CD8-positive, alpha-beta memory T cell (primary cell): ENCODE measurements at places on chromosomes 5 and 9. TPM values are rescaled to one million over a fixed set of nuclear protein-coding genes. Genes with fewer than 3 reads are reported as not detected.

The CDK7 gene
- 44.8 TPM for total RNA-seq

- DNase-seq = no peak
These were observed 63.9 kb downstream of the PRRT1B start for GRCh38 chr9:131609099-131609830.

DNA sequence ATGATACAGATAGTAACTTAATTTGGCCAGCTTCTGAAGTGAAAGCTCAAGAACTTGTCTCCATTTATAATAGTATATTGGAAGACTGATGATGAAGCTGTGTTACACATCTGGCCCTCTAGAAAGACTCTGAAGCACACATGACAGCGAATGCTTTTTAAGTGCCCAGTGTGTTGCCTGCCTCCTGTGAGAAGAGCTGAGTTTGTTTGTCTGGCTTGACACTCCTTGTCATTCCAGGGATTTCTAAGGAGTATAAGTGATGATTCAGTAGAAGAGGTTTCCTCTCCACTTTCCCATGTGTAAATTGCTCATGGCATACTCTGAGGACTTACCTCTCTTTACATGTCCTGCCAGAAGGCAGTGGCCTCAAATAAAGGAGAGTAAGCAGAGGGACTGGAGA, 30.4 kb upstream of the LRRTM2 start:
- DNase-seq = no peak

The SLC45A2 gene
- not detected for total RNA-seq

DNA sequence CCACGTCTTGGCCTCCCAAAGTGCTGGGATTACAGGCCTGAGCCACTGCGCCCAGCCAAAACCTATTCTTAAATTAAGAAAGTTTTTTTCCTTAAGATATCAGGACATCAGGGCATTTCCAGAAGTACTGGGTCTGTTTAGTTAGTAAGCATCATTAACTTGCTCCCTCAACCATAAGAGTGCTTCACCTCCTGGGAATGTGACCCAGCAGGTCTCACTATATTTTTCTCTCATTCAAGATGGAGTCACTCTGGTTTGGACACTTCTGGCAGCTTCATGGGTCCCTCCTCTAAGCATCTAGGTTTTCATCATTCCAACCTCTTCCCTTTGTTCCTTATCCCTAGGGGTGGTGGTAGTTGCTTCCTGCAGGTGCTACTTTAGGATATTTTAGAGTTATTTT, 10.3 kb upstream of the BRD3OS start:
- DNase-seq = no peak

The SLCO6A1 gene
- total RNA-seq = not detected

- DNase-seq = peak; percentile 66
These were observed 1.0 kb upstream of the PTBP3 start for GRCh38 chr9:112334432-112334841.

The TMEM171 gene
- not detected for total RNA-seq

DNA sequence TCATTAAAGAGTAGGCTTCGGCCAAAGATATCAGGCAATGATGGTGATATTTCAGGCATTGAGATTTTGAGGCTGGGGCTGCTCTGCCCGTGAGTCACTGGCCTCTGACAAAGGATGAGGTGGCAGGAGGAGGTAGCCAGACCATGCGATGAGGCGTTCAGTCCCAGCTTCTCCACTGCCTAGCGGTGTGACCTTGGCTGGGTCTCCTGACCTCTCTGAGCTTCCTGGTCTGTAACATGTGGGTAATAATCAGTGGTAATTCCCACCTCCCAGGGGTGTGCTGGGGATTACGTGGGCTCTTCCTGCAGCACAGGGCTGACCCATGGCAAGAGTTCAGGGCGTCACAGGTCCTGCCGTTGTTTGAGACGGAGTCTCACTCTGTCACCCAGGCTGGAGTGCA, 73.2 kb upstream of the RAPGEF1 start:
- DNase-seq = no peak

The DRD1 gene
- not detected for total RNA-seq

DNA sequence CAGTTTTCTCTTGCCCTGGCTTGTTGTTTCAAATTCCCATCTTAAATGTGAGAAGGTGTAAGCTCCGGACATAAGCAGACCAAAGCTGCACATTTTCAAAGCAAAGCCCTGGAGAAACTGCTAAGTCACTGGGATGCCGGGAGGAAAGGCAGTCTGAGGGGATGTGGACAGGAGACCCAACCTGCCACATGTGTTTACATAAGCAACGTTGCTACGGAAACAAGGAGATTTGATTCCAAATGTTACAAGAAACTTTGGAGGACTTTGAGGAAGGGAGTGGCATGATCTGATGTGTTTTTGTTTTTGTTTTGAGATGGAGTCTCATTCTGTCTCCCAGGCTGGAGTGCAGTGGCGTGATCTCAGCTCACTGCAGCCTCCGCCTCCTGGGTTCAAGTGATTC, 25.7 kb upstream of the INSYN2B start:
- no peak for DNase-seq

GRCh38 chr9:109843641-109844040, 63.6 kb downstream of the PALM2AKAP2 start:
- no peak for DNase-seq

The PIP5K1B gene
- total RNA-seq = 3.1 TPM

DNA sequence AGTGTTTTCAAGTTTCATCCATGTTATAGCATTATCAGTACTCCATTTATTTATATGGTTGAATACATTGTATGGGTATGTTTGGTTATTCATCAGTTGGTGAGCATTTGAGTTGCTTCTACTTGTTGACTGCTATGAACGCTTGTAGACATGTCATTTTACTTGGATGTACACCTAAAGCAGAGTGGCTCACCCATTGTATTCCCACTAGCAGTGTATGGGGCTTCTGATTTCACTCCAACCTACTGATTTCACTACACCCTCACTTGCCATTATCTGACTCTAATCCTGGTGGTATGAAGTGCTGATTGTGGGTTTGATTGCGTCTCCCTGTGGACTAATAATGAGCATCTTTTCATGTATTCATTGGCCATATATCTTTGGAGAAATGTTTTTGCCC, 9.5 kb downstream of the NPM1 start:
- no peak for DNase-seq

The PCDHB13 gene
- total RNA-seq = not detected

GRCh38 chr9:21677387-21677786, 125.0 kb upstream of the MTAP start:
- no peak for DNase-seq

- no peak for DNase-seq
These were observed 45.1 kb upstream of the TRIO start for GRCh38 chr5:14097998-14098471.

- peak; percentile 39 for DNase-seq
These were observed 27.5 kb downstream of the SREK1 start for GRCh38 chr5:66171349-66172344.

The SLC6A7 gene
- total RNA-seq = not detected

DNA sequence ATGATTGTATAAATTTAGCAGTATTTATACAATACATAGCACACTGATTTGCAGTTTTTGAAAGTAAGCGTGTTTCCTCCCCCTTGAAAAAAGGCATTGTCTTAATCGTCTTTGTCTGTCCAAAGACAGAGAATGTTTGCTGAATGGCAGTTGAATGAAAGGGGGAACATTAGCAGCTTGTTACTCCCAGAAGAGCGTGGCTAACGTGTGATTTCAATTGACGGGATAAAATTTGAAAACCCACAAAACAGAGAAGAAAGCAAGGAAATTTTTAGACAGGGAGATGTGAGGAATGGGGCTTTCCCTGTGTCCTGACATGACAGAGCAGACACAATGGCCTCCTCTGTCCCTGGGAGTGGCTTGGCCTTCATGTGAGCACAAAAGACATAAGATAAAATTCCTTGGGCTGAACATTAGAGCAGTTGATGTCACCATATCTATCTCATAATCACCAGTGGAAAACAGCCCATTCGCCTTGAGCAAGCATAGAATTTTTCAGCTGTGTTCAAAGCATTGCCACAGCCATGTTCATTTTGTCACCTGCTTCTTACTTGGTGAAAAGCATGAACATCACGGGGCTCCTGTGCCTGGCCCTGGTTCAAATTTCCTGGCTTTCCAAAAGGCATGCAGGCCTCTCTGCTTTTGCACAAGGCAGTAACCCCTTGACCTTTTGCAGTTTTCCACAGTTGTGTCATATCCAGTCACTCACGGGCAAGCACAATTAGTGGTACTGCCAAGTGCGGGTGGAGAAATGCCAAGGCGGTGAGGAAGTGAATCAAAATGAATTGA, 126.9 kb downstream of the TLE1 start:
- no peak for DNase-seq

- DNase-seq = no peak
These were observed 339.9 kb downstream of the ASTN2 start for GRCh38 chr9:117074784-117075520.

DNA sequence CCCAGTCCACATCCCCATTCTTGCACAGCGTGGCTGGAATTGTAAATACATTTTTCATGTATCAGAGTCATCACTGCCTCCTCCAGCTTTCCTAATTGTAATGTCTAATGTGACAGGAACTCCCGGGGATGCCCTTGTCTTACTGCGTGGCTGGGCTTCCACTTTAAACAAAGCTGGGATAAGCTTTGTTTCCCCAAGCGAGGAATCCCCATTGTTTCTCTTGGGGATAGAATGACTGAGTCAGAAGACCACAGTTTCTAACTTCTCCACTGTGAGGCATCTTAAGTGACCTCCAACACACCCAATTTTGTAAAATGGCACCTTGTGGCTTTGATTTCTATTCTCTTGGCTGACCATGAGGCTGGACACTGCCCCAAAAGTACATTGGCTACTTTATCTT, 22.4 kb downstream of the ARPC5L start:
- DNase-seq = no peak

The PDGFRB gene
- 2.0 TPM for total RNA-seq

- no peak for DNase-seq
These were observed 156.6 kb downstream of the TRPM3 start for GRCh38 chr9:70964861-70965260.
